ENCODE measurements at places on chromosomes 16 and 17.

DNA sequence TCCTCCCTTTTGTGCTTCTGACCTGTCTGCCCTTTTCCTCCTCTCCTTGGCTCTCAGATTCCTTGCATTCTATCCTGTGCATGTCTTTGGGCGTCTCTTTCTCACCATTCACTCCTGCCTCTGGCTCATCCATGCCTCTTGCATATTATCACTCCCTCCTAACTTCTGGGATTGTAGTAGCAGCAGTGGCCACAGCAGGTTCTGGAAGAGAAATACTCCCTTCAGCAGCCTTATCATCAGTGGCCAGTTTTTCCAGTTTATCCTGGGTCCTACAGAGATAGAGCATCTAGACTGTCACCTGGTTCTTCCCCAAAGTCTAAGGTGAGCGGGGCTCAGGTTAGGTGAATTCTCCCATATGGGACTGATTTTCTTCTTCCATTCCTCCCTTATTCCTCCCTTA, 354.0 kb upstream of the CCL2 start:
- H3K27ac ChIP-seq: no peak overlapping the region
- H3K4me3 ChIP-seq: no peak overlapping the region
- no peaks in the 10 kb centered on the region for H3K27me3 ChIP-seq
- H3K4me1 ChIP-seq: no peaks in the 10 kb centered on the region
- H3K36me3 ChIP-seq: no peaks in the 10 kb centered on the region

- no peaks in the 10 kb centered on the region for H3K4me1 ChIP-seq
- H3K36me3 ChIP-seq: peaks cover 4% of the 10 kb centered on the region
- DNase-seq: no peak
- no peak overlapping the region for H3K27ac ChIP-seq
- no peak overlapping the region for H3K4me3 ChIP-seq
These were observed 16.4 kb downstream of the REXO5 start for GRCh38 chr16:20822521-20823325.

- H3K36me3 ChIP-seq: peaks cover 8% of the 10 kb centered on the region
- H3K4me1 ChIP-seq: no peaks in the 10 kb centered on the region
- H3K4me3 ChIP-seq: no peak overlapping the region
- no peak for DNase-seq
These were observed 17.7 kb upstream of the MRPL38 start for GRCh38 chr17:75922173-75922961.

GRCh38 chr16:70711211-70712031, 25.6 kb upstream of the MTSS2 start:
- H3K36me3 ChIP-seq: peaks cover 8% of the 10 kb centered on the region
- H3K4me1 ChIP-seq: peaks cover 79% of the 10 kb centered on the region

GRCh38 chr17:64694207-64694606, 32.1 kb upstream of the SMURF2 start:
- no peak overlapping the region for H3K4me3 ChIP-seq
- DNase-seq: no peak
- no peaks in the 10 kb centered on the region for H3K36me3 ChIP-seq
- no peaks in the 10 kb centered on the region for H3K27me3 ChIP-seq
- peak overlapping the region; percentile 67 for H3K27ac ChIP-seq
